Naive thymus-derived CD8-positive, alpha-beta T cell (primary cell): ENCODE measurements at places on chromosomes 16 and 17. TPM values are rescaled to one million over a fixed set of nuclear protein-coding genes. Genes with fewer than 3 reads are reported as not detected.

TVP23A gene
- total RNA-seq, result not detected

JPH3 gene
- not detected for total RNA-seq

IRF8 gene
- total RNA-seq, result 17.8 TPM

ZNF652 gene
- 56.5 TPM for total RNA-seq

MYCBPAP gene
- total RNA-seq, result 2.6 TPM
